ENCODE measurements at places on chromosomes 1 and 21.

- no peak for DNase-seq
These were observed 21.6 kb upstream of the RGL1 start for GRCh38 chr1:183783342-183783741.

- DNase-seq = no peak
These were observed 87.0 kb downstream of the RGS7 start for GRCh38 chr1:241270016-241270415.

DNA sequence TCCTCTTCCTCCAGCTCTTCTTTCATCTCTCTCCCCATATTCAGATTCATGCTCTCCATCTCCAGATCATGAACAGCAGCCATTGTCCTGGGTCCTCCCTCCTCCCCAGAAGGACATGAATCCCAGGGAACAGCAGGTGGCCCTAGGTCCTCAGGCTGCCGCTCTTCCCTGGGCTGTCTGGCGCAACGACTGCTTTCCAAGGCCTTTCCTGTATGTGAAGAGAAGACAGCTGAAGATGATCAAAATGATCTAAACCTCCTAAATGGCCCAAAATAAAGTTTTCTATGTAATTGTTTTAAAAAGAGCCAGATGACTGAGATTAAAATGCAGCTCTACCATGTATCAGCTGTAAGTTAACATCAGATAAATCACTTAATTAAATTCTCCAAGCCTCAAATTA is 22.5 kb downstream of the RHBDL2 start:
- DNase-seq = no peak

GRCh38 chr1:79040424-79041082 is 34.0 kb upstream of the ADGRL4 start:
- DNase-seq = no peak

GRCh38 chr1:244712669-244713068 is 59.7 kb downstream of the DESI2 start:
- no peak for DNase-seq

GRCh38 chr1:209692745-209693504 is 11.7 kb upstream of the HSD11B1 start:
- DNase-seq = peak; percentile 64

DNA sequence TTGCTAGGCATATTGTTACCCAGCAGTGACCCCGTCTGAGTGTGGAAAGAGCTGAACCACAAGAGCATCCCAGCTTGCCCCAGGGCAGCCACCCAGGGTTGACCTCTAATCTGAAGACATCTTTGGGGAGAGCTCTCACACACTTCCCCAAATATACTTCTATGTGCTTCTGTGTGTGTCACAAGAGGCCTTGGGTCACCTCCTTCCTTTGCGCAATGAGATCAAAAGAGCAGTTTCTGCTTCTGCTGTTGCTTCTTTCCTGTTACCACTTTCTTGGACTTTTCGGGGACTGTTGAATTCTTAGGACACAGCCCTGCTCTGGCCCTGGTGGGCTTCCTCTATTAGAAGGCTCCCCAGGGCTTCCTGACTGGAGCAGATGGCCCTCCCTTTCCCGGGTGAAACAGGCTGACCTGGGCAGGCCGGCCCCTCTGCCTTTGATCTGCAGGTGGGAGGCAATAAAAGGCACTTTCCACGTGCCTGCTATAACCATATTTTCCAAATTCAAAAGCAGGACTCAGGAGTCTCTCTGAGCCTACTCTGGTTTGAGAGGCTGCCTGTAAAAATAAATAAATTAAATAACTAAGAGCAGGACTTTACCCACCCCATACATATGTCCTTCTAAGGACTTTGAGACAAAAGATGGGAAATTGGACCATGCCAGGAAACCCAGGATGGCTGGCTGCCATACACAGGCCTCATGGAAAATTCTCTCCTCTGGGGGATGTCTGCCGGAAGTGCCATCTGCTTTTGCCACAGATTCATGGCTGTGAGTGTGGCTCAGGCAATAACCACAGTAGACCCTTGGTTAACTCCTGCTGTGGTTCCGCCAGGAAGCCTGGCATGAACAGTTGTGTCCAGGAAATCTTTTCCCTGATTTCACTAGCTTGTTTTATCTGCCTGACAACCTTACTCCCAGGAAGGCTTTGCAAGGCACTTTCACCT is 28.3 kb upstream of the RCSD1 start:
- DNase-seq = peak; percentile 71

DNA sequence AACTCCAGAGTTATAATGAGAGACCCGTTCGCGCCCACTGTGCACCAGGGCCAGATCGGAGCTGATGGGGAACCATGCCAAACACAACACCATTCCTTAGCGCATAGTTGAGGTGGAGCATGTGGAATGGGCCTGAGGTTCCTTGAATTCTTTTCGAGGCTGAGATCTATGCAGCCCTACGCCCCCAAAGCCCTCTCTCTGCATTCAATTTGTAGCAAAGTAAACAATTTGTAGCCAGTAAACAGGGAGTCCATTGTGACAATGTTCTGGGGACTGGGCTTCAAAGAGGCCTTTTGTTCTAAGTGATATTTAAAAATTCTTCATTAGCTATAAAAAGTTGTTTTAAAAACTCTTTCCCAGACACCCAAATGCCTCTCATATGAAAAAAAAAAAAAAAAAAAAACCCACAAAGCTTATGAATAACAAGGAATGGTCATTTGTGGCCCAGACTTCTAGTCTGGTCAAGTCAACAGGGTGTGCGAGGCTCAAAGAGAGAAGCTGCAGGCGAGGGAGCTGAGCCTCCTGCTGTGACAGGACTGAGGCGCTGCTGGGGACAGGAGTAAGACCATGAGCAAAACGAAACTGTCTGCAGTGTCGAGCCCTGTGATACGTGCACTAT is 30.6 kb upstream of the KCNE2 start:
- DNase-seq = no peak

DNA sequence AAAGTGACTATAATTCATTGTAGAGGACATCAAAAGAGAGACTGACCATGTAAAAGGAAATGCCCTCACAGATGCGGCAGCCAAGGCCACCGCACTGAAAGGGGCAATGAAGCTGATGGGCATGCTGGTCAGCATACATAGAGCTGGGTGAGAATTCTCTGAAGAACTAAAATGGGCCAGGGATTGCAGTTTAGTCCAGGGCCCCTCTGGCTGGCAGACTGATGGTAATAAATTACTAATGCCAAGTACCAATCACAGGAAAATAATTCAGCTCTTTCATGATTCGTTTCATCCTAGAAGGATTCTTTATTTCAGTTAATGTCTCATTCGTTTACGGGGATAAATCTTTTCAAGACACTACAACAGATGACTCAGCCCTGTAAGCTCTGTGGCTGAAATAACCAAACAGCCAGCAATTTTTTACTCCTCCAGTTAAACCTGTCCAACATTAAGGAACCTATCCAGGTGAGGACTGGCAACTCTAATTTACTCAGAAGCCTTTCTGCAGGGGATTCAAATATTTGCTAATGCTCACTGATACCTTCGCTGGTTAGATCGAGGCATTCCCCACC is 56.9 kb upstream of the MAP1LC3C start:
- no peak for DNase-seq

- no peak for DNase-seq
These were observed 37.6 kb downstream of the UBE2U start for GRCh38 chr1:64241069-64241468.

DNA sequence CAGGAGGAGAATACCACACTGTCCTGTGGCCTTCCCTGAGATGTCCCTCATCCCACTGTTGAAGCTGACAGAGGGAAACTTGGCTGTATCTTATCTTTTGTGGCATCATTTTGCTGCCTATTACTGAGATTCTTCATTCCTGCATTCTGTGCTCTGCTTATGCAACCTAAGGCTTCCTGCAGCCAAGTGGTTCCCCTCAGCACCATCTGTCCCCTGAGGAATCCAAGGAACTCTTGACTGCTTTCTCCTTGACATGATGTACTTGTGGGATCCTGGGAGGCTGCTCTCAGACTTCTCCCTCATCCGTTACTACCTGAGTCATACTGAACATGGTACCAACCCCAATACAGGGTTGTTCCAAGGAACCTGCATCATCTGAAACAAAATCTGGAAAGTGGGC is 21.1 kb upstream of the RIMKLA start:
- DNase-seq = no peak

DNA sequence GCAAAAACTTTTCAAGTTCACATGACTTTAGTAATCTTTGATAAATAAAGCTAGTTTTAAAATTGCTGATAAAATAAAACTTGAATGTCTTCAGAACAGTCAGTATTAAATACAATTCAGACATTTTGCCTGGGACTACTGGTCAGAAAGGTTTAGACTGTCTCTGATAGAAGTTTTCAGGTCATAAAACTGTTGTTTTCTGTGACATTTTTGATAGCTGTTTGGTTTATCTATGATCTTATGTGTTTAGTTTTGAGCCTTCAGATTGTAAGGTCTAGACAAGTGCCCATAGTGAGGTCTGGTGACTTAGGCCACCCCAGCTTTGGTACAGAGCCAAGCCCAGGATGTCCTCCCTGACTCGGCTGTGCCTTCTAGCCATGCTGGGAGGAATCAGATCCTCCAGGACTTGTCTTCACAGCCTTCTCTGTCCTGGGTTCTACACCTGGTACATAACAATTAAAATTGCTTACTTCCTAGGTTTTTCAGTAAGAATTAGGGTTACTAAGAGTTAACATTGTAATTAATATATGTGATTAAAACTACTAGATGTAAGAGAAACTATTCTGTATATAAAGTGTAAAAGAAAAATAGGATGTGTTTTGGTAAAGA is 15.1 kb upstream of the DNAH14 start:
- no peak for DNase-seq

- DNase-seq = no peak
These were observed 14.5 kb upstream of the KCNA2 start for GRCh38 chr1:110620686-110621085.

- no peak for DNase-seq
These were observed 123.7 kb downstream of the ACTL8 start for GRCh38 chr1:17878837-17879236.

- no peak for DNase-seq
These were observed 934 bp downstream of the ASPM start for GRCh38 chr1:197145446-197146024.

- no peak for DNase-seq
These were observed 93.8 kb downstream of the ROR1 start for GRCh38 chr1:63867429-63868176.

GRCh38 chr1:178726545-178726944 is 1.5 kb downstream of the RALGPS2 start:
- no peak for DNase-seq

GRCh38 chr1:76225526-76225925 is 151.0 kb downstream of the ST6GALNAC3 start:
- DNase-seq = no peak

- no peak for DNase-seq
These were observed 424.3 kb downstream of the KCNT2 start for GRCh38 chr1:196183941-196184340.

DNA sequence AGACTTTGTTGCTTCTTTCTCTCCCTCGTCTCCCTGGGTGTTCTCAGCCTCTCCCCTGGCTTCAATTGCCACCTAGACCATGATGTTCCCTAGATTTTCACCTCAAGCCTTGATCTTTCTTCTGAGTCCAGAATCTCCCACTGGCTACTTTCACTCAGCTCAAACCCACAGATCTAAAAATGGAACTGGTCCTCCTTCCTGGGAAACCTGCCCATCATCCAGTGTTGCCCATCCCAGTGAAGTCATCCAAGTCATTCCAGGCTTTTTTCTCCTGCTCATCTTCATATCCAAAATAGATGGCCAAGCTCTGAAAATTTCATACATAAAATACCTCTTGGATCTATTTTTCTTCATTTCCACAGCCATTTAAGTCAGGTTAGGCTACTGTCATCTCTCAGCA is 347.4 kb downstream of the KCNH1 start:
- no peak for DNase-seq

GRCh38 chr1:88763649-88764406 is 79.8 kb downstream of the PKN2 start:
- DNase-seq = no peak

DNA sequence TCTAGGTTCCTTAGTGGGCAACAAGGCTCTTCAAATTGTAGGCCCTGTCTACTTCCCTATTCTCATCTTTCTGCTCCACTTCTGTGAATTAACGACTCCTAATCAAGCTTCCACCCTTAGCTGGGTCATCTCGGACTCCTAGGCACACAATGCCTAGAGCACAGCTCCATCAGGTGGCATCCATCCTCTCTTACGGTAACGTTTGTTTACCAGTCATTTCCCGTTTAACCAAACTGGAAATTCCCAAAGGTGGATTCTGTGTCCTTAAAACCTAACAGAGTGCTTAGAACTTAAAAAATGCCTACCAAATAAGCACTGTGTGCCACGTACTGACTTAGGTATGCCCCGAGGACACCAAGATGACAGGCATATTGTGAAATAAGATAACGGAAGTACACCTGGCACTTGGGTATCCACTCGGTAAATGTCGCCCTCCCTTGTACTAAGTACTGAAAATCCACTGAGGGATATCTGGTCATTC is 1.5 kb downstream of the PARP1 start:
- no peak for DNase-seq

- peak; percentile 48 for DNase-seq
These were observed 43.3 kb downstream of the TP73 start for GRCh38 chr1:3695326-3696217.

- no peak for DNase-seq
These were observed 32.1 kb upstream of the PAXBP1 start for GRCh38 chr21:32803651-32804050.

DNA sequence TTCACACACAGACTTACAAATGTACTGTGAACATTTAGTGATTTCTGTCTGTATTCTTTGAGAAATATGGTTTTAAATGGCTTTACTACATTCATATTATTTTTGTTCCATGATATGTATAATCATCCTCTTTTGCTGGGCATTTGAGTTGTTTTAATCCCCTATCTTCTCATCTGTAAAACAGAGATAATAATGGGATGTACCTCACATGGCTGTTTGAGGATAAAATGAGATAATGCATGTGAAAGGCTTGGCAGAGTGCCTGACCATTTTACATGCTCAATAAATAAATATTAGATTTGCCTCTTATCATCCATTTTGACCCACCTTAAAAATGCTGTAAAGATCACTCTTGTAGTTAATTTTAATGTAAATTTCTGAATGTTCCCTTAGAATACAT is 197.2 kb downstream of the C1orf94 start:
- no peak for DNase-seq

DNA sequence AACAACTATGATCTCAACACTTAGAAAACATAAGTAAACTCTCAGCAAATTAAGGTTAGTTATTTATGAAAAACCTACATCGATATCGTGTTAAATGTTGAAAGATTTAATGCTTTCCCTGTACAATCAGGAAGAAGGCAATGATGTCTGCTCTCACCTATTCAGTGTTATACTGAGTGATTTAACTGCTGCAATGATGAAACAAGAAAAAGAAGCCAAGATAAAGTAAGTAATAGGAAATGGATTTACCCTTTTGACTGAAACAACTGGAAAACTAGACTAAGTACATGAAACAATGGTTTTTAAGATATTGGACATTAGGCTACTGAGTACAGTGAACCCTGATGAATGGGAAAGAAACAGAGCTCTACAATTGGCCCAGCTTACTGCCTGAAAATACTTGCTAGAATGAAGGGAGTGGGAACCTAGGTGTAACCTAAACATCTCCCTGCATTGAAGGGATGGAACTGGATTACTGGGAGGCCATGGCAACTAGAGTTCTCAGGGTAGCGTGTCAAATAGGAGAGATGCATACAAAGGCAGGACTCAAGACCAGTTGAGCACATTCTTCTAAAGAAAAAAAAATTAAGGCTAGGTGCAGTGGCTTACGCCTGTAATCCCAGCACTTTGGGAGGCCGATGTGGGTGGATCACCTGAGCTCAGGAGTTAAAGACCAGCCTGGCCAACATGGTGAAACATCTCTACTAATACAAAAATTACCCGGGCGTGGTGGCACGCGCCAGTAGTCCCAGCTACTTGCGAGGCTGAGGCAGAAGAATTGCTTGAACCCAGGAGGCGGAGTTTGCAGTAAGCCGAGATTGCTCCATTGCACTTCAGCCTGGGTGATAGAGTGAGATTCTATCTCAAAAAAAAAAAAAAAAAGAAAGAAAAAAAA is 37.3 kb downstream of the SNRPE start:
- DNase-seq = no peak

All from NCI-H1694 (cell line).